ENCODE measurements at places on chromosomes 3 and 15.

DNA sequence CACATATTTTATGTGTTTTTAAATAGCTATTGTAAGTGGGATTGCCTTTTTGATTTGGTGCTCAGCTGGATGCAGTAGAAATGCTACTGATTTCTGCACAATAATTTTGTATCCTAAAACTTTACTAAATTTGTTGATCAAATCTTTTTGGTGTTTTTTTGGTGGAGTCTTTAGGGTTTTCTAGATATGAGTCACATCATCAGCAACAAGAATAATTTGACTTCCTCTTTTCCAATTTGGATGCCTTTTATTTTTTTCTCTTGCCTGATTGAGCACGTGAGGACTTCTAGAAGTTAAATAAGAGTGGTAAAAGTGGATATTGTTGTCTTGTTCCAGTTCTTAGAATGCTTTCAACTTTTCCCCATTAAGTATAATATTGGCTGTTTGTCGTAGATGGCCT, 51.3 kb downstream of the TLNRD1 start:
- DNase-seq: no peak

- DNase-seq: peak; percentile 89
These were observed 13.1 kb downstream of the FBXL22 start for GRCh38 chr15:63610209-63610841.

GRCh38 chr15:66115568-66116206, 137.9 kb downstream of the MEGF11 start:
- DNase-seq: no peak

DNA sequence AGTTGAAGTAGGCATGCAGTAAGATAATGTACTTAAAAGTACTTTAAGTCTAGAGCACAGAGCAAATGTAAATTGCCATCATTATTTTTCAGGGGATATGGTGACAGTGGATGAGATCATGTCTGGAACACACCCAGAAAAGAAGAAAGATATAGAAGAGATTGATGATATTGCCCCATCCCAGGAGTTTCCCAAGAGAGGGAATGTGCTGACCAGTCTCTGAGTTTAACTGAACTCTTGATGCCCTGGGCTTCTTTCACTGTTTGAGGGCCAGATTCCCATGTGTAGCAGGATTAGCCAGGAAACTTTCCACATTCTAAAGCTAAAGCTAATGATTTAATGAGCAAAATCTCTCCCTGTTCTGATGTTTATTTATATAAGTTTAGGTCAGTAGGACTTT, 366.8 kb upstream of the UMPS start:
- peak; percentile 27 for DNase-seq

DNA sequence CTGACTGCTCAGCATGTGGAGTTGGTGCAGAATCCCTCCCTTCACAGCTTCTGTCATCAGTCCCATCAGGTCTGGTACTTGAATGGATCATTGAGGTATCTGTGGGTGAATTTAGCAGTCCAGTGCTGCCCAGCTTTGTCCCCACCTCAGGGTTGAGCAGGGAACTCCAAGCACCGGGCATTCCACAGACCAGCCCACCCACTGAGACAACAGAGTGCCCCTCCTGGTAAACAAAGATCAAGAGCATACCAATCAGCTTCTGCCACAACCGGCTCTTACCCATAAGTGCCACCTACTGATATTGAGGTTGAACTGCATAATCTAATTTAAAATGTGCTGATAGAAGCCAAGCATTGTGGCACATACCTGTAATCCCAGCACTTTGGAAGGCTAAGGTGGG, 57.1 kb upstream of the FXR1 start:
- DNase-seq: no peak

GRCh38 chr3:185639632-185640206, 53.6 kb downstream of the SENP2 start:
- no peak for DNase-seq

GRCh38 chr3:128076483-128077201, 24.4 kb downstream of the SEC61A1 start:
- DNase-seq: no peak

GRCh38 chr3:59884409-59884808, 834.6 kb upstream of the CFAP20DC start:
- no peak for DNase-seq

DNA sequence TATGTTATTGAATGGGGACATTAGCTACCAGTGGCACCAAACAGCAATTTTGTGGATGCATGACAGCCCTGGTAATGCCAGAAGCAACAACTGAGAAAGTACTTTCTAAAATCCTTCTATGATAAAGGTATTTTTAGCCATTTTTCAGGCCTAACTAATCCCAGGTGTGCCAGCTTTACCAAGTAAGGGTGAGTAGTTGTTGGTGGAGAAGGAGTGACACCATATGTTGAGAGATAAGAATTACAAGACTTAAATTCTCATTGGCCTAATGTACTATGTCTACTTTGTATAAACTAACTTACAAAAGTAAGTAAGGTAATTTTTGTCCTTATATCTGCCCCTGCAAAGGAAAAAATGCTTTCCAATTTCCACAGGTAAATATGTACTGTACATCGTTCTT, 4.1 kb upstream of the COX17 start:
- no peak for DNase-seq

DNA sequence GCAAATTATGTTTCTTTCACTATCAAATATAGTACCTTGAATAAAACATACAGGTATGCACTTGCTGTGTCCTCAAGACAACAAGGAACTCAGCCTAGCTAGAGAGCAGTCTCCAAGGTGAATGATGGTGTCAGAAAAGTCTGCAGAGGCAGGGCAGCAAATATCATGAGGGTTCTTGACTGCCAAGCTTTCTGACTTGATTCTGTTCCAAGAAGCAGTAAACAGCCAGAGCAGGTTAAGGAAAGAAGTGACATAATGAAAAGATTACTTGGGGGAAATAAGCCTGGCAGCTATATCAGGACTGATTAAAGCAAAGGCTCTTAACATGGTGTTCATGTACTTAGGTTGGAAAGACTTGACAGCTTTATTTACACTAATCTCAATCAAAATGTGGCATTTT, 192.2 kb upstream of the GADL1 start:
- no peak for DNase-seq

DNA sequence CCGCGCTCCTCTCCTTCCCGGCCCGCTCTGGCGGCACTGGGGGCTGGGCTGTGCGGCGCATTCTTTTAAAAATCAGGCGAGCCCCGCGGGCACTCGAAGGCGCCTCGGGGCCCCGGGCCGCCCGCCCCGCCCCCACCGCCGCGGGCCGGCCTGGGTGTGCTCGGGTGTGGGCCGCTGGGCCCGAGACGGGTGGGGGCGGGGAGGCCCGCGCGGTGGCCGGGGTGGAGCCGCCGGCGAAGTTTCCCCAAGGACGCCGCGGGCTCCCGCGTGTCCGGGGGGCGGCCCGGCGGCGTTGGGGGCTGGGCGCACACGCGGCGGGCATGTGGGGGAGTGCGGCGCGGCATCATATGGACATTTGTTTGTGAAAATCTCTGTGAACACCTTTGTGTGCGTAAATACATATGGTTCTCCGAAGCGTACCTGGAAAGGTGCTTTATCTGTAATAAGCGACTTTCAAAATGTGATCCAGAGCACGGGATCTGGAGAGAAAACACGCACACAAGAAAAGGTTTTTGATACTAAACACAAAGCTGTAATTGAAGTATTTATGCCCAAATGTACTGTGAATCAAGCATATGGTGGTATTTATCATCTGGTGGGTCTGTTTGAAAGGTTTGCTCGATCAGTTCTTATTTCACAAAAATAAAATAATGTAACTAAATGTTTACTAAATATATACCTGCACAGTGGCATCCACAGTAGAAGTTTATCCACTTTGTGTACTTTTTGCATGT, 612 bp upstream of the TBL1XR1 start:
- DNase-seq: no peak

DNA sequence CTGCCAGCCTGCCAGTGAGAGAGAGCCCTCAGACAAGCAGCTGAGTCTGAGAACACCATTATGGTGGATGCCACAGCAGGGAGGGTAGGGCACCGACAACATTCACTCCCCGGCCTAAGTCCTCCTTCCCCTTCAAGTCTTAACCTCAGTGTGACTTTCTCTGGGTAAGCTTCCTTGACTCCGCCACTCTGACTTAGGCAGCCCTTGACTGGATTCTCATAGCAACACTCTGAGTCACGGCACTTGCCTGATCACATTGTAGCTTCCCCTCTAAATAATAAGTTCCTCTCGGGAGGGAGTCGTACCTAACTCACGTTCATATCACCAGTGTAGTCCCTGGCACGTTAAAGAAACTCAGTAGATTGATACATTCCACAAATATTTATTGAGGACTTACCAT, 180.5 kb downstream of the FOXB1 start:
- DNase-seq: no peak

GRCh38 chr3:196513697-196514349, 1.3 kb downstream of the SMCO1 start:
- DNase-seq: no peak

DNA sequence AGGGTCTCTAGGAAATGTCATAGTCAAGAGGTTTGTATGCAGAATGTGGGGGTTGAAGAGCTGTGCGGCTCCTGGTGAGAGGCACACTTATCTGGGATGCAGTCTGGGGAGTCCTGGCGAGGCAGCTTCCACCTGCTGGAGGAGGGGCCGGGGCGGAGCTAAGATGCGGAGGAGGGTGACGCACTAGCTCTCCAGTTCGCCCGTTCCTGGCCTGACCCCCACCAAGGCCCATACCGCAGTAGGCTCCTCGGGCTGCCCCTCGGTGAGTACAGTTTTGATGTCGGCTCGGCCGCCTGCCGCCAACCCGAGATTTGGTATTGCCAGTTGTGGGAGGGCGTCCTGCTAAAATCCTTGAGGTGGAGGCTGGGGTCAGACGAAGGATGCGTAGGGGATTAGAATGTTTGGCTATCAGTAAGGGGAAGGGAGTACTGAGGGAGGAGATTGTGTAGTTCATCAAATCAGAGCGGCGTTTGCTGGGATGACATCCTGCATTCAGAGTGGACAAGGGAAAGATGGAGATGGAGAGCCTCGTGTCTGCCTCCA, at the start of gene SCG5:
SCG5 (plus strand) TSS at position 194 of the 543 bp plus-strand sequence. CDS start 1,883 bp downstream, outside the sequence.
- peak; percentile 12 for DNase-seq

DNA sequence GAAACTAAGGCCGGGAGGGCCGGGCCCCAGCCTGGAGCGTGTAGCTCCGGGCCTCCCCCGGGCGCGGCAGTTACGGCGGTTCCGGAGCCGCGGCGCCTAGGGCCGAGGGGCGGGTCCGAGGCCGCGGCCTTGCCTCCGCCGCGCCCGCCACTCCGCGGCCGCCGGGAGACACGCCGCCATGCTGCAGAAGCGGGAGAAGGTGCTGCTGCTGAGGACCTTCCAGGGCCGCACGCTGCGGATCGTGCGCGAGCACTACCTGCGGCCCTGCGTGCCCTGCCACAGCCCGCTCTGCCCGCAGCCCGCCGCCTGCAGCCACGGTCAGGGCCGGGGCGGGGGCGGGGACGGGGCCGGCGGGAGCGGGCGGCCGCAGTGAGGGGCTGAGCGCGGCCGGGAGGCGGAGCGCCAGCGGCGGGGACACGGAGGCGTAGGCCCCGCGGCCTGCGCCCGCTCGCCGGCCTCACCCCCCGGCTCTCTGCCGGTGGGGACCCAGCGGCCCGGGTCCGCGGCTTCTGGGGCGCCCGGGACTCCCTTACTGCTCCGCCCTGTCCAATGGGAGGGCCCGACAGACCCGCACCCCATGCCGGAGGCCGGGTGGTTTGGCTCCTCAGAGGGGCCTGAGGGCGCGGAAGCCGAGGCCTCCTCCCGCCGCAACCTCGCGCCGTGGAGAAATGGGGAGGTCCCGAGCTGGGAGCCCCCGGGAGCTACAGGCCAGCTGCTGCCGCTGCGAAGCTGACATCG, at the start of gene DIS3L:
DIS3L (plus strand) TSS at position 150 of the 738 bp plus-strand sequence; CDS start at position 179, 29 bp downstream.
- peak; percentile 56 for DNase-seq

- peak; percentile 96 for DNase-seq
These were observed 35.4 kb downstream of the CD200R1L start for GRCh38 chr3:112811131-112811884.

DNA sequence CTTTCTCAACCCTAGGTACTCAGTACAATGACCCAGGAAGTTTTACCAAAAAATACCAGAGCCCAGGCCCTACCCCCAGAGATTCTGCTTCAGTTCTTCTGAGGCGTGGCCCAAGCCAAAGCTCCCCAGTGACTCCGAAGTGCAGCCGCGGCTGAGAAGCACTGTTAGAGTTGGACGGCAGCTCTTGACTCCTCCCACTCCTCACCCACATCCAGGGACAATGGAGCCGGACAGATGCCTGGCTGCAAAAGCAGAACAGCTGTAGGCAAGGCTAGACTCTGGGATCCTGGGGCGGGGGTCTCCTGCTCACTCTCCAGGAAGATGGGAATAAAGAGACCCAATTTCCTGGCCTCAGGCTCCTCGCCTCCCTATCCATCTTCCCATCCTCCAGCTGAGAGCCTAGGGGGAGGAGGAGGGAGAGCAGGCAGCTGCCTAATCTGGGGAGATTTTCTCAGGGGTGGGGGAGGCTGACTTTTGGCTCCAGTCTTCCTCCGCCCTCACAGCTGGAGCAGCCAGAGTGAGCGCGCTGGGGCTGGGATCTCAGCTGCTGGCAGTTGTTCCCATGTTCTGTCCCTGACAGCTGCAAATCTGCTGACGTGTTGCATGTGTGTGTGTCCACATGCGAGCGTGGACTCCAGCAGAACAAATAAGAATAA, 223.8 kb downstream of the OPA1 start:
- peak; percentile 97 for DNase-seq

DNA sequence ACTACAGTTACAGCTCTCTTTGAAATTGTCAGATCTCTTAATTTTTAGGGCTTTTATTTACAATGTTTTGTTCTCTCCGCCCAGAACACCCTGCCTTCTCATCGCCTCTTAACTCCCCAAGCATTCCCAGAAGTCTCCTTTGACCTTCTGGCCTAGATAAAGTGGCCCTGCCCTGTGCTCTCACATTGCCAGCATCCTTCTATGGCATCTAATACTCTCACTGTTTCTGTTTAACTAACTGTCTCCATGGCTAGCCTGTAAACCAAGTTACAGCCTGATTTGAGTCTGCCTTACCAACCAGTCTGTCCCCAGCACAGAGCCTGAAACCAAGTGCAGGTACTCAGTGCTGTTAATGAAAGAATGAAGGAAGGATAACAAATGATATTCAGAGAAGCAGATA, 19.9 kb downstream of the COL8A1 start:
- no peak for DNase-seq

- no peak for DNase-seq
These were observed 14.4 kb downstream of the DAG1 start for GRCh38 chr3:49484471-49484870.

GRCh38 chr15:63881431-63881830, 47.7 kb upstream of the HERC1 start:
- DNase-seq: no peak

- DNase-seq: no peak
These were observed 621.4 kb downstream of the PDCD6IP start for GRCh38 chr3:34419801-34420200.

- no peak for DNase-seq
These were observed 4.5 kb upstream of the PARP15 start for GRCh38 chr3:122572940-122573412.

GRCh38 chr3:119352863-119353527, 58.8 kb downstream of the ARHGAP31 start:
- peak; percentile 61 for DNase-seq

- no peak for DNase-seq
These were observed 7.2 kb upstream of the IVD start for GRCh38 chr15:40398413-40398873.

- DNase-seq: no peak
These were observed 54.1 kb upstream of the FURIN start for GRCh38 chr15:90814191-90814821.

Data from skin of body (tissue), 3 donors.